Right cardiac atrium (tissue), 5 donors: ENCODE measurements at places on chromosomes 7 and 10. TPM values are rescaled to one million over a fixed set of nuclear protein-coding genes. Genes with fewer than 3 reads are reported as not detected.

The NPSR1 gene
- total RNA-seq, result not detected

- no peak for DNase-seq
Observed at GRCh38 chr7:50828116-50828515, 45.4 kb upstream of the GRB10 start.

DNA sequence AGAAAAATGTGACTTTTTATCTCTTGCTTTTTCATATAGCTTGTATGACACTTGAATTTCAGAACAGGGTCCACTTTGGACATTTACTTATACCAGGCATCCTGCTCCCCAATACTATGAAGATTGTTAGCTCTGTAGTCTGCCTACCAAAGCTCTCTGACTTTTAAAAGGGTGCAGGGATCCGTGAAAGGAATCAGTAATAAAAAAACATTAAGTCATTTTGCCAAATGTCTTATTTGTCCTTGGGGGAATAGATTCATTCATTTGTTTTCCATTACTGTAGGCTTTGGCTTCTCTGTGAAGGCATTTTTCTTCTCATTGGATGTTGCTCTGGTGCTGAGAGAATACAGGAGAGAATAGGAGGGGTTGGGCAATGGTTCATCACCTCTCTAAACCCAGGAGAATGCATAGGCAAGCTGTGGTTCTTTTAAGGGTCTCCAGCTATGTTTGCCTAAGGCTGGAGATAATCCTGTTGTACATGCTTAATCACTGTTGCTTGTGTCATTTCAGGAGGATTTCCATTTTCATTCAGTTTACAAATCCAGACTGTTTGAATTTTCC is 103.5 kb downstream of the SRI start:
- no peak for DNase-seq

- peak; percentile 68 for DNase-seq
Observed at GRCh38 chr7:87152897-87153641, 816 bp downstream of the DMTF1 start.

The CYP3A7 gene
- total RNA-seq, result not detected

The TRIM50 gene
- not detected for total RNA-seq

- DNase-seq, result no peak
Observed at GRCh38 chr10:123385508-123386080, 231.4 kb downstream of the BUB3 start.

The ERVW-1 gene
- total RNA-seq, result not detected

- no peak for DNase-seq
Observed at GRCh38 chr10:124388476-124388822, 30.3 kb downstream of the OAT start.
